ENCODE measurements at places on chromosomes 11 and 22. TPM values are rescaled to one million over a fixed set of nuclear protein-coding genes. Genes with fewer than 3 reads are reported as not detected.
A peak's percentile ranks its signal among the peaks of the same experiment; 100 is the strongest.

DNA sequence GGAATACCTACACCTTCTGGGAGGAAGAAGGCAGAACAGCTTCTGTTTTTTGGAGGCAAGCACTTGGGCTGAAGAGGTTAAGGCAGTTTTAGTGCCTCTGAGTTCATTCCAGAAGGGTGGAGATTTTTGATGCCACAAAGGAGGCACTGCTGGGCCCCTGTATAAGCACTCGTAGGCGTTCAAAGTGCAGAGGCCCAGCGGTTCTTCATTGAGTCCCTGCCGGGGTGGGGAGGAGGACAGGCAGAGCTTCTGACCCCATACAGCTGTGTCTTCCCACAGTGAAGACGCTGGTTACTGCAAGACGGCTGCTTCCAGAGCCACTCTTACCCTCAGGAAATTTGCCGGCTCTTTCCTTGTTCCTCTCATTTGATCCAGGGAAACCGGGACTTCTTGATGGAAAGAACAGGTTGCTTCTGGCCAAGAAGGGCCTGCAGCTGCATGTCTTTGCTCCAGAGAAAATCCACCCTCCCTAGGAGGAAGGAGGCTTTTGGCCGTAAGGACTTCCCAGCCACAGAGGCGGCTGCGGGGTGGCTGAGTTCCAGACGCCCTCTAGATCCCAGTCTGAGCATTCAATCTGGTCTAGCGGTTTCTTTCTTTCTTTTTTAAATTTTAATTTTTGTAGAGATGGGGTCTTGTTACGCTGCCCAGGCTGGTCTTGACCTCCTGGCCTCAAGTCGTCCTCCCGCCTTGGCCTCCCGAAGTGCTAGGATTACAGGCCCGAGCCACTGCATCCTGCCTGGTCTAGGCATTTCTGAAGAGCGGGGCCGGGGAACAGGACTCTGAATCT lies 9.4 kb downstream of the ADAMTS15 start:
- no peak for DNase-seq

- peak; percentile 8 for DNase-seq
Observed at GRCh38 chr11:59755701-59756557, 753 bp downstream of the STX3 start.

GRCh38 chr22:33747576-33748180 lies 172.6 kb downstream of the LARGE1 start:
- no peak for DNase-seq

DNA sequence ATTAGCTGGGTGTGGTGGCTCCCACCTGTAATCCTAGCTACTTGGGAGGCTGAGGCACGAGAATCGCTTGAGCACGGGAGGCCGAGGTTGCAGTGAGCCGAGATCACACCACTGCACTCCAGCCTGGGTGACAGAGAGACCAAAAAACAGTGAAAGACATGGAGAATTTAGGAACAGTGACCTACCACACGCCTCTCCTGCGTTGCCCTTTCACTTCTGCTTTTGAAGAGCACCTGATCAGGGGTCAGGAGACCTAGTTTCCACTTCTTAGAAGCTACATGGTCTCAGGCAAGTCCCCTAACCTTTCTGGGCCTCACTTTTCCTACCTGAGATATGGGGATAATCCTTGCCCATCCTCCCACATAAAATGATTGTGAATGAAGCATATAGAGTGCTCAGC lies 12.2 kb downstream of the SLC35C1 start:
- DNase-seq, result no peak

- DNase-seq, result peak; percentile 75
Observed at GRCh38 chr11:68843052-68843561, 1.4 kb upstream of the CPT1A start.

- no peak for DNase-seq
Observed at GRCh38 chr11:83566950-83567349, 280.8 kb upstream of the CCDC90B start.

DNA sequence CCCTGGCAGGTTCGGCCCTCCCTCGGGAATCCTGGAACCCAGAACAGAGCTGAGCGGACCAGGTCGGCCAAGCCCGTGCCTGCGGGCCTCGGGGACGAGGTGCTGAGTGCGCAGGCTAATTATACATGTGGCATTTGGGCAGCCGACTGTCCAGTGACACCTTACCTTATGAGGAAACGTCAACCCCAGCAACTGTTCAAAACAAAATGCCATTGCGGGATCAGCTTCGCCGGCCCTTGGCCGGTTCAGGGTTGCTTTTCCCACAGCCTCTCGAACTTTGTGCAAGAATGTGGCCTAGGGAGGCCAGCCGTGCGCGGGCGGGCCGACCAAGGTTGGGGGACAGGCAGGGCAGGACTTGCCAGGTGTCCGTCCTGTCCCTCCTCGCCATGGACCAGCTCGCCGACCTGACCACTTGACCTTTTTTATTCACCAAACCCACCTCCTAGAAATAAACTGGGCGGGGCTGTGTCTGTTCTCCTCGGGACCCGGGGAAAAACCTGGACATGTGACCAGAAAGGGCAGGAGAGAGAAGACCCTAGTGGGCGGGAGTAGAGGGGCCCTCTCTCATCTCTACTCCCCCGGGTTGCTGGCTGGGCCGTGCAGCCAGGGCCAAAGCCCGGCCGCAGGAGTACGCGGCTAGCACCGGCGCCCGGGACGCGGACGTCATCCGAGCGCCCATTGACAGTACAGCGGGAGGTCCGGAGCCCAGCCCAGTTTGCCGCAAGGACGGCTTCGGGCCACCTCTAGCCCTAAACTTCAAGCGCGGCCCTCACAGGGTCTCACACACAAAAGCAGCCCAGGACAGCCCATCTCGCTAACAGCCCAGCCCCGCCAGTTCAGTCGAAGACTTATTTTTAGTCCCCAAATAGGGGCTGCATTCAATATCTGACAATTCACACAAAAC lies 134.3 kb upstream of the C11orf58 start:
- no peak for DNase-seq

DNA sequence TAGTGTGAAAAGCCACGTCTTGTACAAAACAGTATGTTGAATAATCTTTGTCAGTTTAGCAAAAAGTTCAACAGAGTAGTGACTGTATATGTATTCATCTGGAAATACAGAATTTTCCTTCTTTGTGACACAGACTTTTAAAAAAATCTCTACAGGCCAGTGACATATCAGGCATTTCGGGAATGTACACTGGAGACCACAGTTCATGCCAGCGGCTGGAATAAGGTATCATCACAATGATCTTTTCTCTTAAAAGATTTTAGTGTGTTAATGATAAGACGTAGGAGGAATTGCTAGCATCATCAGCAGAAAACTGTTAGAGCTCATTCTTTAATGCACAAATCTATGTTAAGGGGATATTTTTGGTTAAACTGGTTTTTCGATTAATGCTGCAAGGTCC lies 57.4 kb downstream of the BCL2L13 start:
- no peak for DNase-seq

DNA sequence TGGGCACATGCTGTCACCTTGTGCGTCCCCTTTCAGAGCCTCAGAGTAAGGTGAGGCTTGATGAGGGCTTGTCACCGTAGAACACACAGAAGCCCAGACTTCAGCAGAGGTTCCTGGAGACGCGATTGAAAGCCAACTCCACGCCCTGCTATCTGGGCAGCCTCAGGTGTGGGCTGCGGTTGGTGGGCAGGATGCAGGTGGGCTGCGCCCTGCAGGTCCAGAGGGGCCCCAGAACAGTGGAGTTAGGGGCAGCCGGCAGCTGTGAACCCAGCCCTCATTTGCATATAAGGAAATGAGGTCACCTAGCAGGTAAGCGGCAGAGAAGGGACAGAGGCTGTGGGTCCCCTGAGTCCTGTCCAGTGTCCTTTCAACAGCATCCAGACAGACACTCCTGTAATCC lies 15.4 kb downstream of the PHLDA2 start:
- no peak for DNase-seq

- no peak for DNase-seq
Observed at GRCh38 chr11:47136327-47136726, 40.4 kb downstream of the ARFGAP2 start.

DNA sequence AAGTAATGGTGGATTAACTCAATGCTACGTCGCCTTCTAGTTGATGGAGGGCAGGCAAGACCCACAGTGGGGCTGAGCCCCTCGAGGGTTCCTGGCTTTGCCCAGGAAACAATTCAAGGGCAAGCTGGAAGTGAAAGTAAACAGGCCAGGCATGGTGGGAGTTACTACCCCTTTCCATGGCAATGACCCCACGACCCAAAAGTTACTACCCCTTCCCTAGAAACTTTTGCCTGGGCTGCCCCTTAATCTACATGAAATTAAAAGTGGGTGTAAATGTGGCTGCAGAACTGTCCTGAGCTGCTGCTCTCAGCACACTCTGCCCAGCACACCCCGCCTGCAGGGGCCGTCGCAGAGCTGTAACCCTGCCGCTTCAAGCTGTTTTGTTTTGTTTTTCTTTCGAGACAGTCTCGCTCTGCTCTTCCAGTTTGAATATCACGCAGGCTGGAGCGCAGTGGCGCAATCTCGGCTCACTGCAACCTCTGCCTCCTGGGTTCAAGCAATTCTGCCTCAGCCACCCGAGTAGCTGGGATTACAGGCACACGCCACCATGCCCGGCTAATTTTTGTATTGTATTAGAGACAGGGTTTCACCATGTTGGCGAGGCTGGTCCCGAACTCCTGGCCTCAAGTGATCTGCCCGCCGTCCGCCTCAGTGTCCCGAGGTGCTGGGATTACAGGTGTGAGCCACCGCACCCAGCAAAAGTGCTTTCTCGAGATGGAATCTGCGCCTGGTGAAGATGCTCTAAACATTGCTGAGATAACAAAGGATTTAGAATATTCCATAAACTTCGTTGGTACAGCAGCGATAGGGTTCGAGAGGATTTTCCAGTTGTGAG lies 5.9 kb upstream of the RNH1 start:
- no peak for DNase-seq

- DNase-seq, result no peak
Observed at GRCh38 chr11:36394056-36394455, 98.0 kb downstream of the PRR5L start.

DNA sequence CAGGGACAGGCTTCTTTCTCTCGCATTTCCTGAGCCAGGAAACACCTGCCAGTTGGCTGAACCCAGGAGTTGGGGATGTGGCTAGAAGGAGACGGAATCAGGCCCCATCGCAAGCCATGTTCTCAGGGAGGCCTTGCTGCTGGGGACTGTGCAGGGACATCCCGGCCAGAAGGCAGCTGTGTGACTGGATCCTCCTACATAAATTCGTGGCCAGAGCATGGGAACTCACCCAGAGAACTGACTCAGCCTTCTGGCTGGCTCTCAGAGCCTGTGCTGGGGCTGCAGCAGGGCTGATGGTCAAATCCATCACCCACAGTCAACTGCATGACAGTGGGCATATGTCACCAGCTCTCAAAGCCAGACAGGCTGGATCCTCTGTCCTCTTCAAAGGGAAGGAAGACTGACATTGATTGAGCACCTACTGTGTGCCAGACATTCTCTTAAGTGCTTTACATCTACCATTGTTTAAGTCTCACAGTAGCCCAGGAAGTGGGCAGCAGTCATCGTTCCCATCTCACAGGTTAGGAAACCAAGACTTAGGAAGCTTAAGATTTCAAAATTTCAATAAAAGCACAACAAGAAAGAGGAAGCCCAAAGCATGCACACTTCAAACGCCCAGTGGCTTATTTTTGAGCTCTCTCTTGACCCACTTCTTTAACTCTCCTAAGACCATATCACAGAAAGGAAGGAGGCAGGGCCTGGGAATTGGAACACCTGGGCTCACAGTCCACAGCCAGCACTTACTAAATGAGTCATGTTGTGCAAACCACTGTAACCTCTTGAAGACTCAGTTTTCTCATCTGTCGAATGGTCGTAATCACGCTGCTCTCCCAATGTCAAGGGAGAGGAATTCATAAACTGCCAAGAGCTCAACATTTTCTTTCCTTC lies 30.9 kb upstream of the CACNG2 start:
- DNase-seq, result no peak

- no peak for DNase-seq
Observed at GRCh38 chr11:62540804-62541701, 5.6 kb downstream of the AHNAK start.

DNA sequence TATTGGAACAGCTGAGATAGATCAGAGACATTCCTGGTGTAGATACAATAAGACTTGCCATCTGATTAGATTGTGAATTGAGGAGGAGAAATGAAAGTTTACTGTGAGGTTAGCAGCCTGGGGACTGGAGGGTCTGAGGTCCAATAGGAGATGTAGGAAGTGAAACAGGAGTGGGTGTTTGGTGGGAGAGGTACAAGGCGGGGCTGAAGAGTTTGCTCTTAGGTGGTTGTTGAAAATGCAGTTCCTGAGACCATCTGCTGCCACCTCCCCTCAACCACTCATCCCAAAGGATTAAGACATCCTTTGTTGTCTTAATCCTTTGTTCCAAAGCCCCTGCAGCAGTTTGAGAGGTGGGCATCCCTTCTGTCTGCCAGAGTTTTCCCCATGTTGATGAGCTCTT lies 14.8 kb downstream of the PIWIL4 start:
- DNase-seq, result no peak

DNA sequence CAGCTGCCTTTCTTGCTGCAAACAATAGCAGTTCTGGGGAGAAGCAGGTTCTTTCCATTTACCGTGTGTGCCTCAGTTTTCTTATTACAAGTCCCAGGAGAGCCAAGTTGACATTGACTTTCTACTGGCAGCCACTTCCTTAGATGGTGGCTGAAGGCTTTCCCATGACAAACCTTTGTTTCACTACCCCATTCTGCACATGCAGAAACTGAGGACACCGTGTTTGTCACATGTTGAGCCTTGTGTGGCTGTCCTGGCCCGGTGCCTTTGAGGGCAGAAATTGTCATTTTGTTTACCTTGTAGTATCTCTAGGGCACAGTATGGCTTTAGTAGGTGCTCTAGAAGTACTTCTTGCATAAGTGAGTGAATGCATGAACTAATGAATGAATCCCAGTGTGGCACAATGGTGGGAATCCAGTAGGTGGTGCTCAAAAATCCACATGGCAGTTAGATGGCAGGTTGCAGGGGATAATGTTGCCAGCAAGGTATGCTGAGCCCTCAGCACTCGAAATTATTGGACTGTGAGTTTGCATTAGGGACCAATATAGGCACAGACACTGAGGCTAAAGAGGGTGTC lies 101.6 kb downstream of the CSNK2A3 start:
- no peak for DNase-seq

Gene TMPRSS6
- 1.8 TPM for polyA plus RNA-seq

Gene GAL
- polyA plus RNA-seq, result 10.0 TPM

Gene AP5B1
- 7.6 TPM for polyA plus RNA-seq

Gene DNAJB7
- not detected for polyA plus RNA-seq

Gene UQCR10
- 157 TPM for polyA plus RNA-seq

Gene CHST1
- 2.5 TPM for polyA plus RNA-seq

Gene MRGPRD
- polyA plus RNA-seq, result 0.05 TPM

Gene JHY
- polyA plus RNA-seq, result 4.0 TPM

Gene OR51E2
- 0.57 TPM for polyA plus RNA-seq

Gene LSP1
- 138 TPM for polyA plus RNA-seq

Gene NPTXR
- polyA plus RNA-seq, result 1.3 TPM
